H9 (cell line): ENCODE measurements at places on chromosomes 12 and 14.
A peak's percentile ranks its signal among the peaks of the same experiment; 100 is the strongest.

DNA sequence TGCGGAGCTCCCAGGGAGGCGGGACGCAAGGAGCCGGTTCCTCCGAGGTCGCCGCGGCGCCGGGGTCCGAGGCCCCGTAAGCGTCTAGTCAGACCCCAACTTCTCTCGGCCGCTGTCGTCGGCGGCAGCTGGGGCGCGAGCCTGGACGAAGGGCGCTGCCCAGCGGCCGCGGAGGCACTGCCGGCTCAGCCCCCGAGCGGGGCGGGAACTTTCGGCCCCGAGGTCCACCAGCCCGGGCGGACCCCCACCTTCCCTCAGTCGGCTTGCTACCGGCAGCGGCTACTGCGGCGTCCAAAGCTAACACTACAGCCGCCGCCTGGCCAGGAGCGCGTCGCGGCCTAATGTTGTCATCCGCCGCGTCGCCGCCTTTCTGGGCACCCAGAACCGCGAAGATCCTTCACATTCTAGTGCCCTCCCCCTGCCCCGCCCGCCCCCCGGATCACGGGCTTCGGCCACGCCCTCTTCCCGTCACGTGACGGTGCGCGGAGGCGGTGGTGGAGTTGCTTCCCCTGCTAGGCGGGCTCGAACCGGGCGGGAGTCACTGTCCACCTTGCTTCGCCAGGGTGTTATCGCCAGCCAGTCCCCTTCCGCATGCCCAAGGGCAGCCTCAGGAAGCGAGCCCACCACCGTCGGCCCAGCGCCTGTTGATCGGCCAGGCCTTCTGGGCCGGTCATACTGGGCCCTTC lies at the start of gene OSBPL8:
Gene OSBPL8 (minus strand): TSS at position 372 of the 686 bp plus-strand sequence. CDS start 72,220 bp downstream, outside the sequence.
- DNase-seq, result peak; percentile 99

DNA sequence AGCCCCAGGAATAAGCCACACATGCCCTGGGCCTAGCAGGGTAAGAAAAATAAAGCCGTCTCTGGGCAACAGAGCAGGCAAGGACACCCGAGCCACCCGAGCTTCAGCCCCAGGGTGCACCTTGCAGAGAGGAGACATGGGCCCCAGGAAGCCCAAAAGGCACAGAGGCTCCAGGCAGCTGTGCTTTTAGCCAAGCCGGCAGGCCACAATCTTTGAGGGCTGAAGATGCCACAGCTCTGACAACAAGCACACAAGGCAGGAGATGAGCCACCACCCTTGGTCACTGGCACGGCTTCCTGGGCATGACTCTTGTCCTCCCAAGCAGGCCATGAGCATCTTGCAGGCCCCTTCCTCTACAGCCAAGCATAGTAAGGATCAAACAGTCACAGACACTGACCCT lies 86.3 kb downstream of the ITPK1 start:
- no peak for DNase-seq

DNA sequence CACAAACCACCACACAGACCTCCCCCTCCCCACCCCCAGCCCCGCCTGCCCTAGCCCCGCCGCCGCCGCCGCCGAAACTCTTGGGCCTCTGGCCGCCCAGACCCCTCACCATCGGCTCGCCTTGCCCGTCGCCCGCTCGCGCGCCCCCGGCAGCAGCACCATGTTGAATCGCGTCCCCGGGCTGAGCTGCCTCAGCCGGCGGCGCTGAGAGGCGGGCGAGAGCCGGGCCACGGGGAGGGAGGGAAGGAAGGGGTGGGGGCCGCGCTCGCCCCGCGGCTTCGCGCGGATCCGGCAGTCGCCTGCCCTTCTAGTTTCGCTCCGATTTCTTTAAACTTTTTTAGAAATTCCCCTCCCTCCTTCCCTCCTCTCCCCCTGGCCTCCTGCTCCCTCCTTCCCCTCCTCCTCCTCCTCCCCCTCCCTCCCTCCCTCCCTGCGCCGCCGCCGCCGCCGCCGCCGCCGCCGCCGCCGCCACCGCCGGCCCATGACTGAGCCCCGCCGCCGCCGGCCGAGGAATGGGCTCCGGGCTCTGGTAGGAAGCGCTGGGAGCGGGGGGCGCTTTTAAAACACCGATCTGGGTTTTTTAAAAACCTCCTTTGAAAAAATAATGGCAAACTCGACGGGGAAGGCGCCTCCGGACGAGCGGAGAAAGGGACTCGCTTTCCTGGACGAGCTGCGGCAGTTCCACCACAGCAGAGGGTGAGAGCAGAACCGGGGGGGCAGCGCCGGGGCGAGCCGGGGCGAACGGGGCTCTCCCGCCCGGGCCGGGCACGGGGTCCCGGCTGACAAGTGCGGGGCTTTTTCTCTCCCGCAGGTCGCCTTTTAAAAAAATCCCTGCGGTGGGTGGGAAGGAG lies at the start of gene ARID2:
Gene ARID2 (plus strand): TSS at position 474 of the 851 bp plus-strand sequence. CDS start 131 bp downstream, at position 605.
- DNase-seq, result peak; percentile 63

DNA sequence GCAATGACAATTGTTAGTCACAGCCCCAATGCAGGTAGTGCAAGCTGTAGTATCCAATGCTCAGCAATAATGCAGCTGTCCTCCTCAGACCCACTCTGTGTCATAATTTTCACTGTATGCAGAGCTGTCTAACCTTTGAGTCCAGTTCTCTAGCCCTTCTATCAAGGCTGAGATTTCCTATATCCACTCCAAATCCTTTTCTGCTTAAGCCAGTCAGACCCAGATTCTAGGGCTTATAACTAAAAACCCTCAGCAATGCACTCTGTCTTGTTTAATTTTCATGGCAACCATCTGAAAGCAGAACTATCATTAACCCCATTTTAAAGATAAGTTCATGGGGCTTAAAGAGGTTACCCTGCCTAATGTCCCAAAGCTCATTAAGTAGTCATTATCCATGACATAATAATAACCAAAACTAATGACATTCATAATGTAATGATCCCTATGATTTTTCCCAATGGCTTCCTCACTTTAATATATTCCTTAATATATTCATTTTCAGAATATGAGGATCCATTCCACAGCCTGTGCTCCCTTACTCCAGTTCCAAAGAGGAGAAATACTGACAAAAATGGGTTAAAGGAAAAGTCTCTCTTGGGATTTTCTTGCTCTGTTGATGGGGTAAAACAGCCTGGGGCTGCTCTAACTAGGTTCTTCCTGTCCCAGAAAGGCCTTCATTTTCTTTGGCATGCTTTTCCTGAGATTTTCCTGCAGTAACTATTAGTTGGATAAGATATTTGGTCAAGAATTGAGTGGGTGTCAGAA lies 29.5 kb downstream of the TXNDC16 start:
- no peak for DNase-seq

DNA sequence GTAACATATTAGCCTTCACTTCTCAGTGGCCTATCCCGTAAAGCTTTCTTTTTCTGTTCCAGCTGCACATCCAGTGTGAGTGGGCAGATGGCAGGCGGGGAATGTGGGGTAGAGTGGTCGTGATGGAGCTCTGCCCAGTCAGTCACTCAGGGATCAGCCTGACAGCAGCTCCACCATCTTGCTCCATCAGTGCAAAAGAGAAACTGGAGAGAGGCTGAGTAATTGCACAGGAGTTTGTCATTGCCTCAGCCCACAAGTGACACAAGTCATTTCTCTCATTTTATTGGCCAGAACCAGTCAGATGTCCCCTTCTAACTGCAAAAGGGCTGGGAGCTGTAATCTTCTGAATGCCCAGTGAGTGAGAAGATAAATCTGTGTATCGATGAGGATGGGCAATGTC lies 66.5 kb downstream of the ATP23 start:
- no peak for DNase-seq

DNA sequence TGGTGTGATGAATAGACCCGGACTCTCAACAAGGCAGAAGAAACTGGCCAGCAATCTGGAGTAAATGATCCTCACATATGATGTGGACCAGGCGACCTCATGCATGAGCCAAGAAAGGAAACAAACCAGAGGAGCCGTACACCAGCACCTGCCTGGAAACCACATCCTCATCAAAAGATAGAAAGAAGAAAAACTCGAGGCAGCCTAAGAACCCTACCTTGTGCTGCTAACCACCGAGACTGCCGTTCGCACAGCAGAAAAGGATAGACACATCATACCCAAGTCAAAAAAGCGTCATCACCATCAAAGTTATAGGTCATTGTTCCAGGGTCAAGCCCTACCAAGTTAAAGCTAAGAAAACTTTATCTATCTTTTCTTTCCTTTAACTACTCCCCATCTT lies 66.7 kb downstream of the RESF1 start:
- DNase-seq, result no peak

DNA sequence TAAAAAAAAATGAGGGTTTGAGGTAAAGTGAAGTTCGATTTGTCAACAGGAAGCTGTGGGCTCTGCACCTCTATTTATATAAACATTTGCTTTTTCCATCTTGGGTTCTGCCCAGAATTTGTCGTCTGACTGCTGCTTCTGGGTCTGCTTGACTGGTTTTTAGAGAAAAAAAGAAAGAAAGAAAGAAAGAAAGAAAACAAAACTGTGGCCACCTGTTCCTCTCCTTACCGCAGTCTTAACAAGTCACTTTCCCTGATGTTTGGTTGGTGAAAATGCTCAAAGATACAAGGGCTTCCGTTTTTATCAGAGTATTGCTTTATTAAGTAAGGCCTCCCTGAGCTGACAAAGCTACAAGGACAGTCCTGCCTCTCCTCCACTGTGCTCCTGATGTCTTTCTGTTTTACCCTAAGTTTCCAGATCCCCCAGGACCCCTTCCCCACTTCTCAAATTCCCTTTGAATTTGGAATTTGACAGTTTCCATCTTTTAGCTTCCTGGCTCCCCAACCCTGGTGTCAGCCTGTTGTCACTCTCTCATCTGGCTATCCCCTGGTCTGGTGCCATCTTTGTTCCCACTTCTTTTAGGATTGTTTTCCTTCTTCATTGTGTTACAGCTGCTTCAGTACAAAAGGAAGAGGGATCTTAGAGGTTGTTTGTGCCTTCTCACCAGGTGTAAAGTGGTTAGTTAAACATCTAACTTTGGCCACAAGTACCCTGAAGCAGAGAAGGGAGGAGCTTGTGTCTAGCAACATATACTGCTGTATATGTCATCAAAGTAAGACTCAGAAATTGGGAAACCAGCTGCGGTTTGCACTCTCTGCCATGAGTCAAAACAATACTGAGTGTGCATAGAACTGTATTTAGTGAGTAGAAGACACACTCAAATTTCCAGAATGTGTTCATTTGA lies 18.0 kb downstream of the MFAP5 start:
- no peak for DNase-seq

DNA sequence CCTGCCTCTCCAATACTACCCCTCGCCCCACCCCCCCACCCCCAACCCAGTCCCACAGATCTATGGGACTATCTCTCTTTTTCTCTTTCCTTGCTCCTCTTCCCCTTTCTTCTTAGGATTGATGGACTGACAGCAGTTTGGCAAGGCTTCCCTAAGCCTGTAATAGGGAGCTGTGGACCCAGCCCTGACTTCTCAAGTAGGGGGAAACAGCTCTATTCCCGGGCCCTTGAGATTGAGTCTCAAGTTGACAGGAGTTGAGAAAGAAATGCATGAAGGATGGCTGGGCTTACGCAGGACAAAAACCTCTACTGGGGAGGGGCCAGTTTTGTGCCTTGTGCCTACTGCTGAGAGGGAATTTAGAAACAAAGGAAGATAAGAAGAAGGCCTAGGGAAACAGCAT lies 60.4 kb downstream of the SMUG1 start:
- DNase-seq, result no peak

GRCh38 chr14:73467800-73468199 lies 9.5 kb upstream of the NUMB start:
- DNase-seq, result no peak

- DNase-seq, result no peak
These were observed 88.1 kb upstream of the WSCD2 start for GRCh38 chr12:108040947-108041346.

DNA sequence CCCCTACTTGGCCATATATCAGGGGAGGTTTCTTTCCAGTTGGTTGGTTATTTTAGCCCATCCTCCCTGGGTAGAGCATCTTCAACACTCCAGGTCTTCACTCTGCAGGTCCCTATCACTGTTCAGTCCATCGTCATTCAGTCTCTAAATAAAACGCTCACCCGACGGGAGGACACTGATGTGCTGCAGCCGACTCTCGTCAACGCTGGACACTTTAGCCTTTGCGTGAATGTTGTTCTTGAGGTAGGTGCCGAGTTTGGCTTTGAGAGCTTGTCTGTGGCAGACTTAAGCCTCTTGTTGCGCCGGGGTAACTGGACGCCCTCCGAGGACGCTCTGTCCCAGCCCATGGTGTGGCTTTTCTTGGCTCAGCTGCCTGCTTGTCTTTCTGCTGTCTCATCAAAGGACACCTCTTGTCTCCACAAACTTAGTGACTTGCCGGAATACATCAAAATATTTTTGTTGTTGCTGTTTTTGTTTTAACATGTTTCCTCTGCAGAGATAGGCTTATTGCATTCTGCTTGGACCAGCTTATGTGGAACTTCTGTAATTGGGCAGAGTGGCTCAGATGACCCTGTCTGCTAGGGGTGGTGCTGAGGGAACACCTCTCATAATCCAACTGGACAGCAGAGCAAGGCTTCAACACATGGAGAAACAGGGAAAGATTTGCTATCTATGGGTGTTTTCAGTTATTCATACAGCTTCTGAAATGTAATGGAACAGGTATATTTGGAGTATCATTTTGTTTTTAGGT lies 26.5 kb downstream of the TCTN1 start:
- DNase-seq, result peak; percentile 20

- no peak for DNase-seq
These were observed 65.1 kb downstream of the KTN1 start for GRCh38 chr14:55645145-55645544.

DNA sequence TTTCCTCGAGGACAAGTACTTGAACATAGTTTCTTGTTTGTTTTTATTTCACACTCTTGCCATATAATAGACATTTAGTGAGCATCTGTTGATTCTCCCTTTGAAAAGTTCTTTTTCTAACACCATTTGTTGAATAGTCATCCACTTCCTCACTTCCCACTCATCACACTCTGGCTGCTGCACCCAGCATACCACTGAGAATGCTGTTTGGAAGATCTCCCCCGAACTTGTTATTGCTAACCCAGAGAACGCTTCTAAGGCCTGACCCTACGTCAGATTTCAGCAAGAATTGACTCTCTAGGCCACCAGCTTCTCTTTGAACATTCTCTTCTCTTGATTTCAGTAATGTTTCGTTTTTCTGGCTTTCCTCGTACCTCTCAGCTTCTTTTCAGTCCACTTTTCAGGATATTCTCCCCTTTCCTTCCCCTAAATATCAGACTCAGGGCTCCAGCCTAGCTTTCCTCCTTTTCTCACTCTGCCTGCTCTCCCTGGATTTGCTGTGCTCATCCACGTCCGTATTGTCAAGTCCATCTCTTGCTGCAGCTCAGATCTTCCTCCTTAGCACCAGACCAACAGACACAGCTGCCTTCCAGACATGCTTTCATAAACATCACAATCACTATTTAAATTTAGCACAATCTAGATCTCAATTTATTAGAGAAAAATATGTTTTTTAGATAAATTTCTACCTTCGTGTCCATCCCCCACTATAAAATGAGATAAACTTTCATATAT lies 94.0 kb upstream of the SLC38A4 start:
- no peak for DNase-seq

GRCh38 chr14:100190126-100190525 lies 30.7 kb upstream of the DEGS2 start:
- DNase-seq, result no peak
